ENCODE measurements at places on chromosomes 16 and 17. TPM values are rescaled to one million over a fixed set of nuclear protein-coding genes. Genes with fewer than 3 reads are reported as not detected.

DNA sequence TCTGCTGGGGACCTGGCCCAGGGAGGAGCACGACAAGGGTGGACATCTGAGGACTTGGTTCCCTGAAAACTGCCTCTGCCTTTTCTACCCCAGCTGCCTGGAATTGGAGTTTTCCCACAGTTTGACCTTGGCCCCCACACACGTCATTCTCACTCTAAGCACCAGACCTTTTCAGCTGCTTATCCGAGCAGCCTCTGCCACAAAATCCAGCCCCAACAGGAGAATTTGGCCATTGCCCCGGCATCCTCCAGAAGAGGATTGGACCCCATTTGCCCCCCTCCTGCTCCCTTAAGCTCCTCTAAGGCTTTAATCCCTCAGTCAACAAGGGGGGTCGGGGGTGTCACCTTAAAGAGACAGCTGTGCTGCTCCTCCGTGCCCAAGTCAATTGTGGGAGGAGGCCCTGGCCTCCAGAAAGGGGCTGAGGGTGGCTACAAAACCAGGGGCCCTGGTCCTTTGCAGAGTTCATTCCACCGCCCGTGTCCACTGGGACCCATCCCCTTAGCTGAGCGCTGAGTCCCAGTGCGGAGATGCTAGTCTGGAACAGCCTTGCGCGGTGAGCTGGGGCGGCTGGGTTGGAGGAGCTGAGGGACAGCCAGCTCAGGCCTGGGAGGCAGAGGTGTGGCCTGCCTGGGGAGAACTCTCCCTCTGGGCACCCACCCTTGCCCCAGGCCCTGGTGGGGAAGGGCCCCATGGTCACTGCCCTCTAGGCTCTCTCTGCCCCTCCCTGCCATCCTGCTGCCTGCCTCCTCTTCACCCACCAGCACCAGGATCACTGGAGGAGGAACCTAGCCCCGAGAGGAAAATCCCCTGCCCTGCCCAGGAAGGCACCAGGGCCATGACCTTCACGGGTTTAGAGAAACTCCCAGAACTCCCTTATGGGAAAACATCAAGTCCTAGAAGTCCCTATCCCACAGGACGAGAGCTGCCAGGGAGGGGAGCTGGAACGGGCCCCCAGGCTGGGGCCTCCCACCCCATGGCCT, 18.8 kb downstream of the TTYH2 start:
- DNase-seq, result no peak

DNA sequence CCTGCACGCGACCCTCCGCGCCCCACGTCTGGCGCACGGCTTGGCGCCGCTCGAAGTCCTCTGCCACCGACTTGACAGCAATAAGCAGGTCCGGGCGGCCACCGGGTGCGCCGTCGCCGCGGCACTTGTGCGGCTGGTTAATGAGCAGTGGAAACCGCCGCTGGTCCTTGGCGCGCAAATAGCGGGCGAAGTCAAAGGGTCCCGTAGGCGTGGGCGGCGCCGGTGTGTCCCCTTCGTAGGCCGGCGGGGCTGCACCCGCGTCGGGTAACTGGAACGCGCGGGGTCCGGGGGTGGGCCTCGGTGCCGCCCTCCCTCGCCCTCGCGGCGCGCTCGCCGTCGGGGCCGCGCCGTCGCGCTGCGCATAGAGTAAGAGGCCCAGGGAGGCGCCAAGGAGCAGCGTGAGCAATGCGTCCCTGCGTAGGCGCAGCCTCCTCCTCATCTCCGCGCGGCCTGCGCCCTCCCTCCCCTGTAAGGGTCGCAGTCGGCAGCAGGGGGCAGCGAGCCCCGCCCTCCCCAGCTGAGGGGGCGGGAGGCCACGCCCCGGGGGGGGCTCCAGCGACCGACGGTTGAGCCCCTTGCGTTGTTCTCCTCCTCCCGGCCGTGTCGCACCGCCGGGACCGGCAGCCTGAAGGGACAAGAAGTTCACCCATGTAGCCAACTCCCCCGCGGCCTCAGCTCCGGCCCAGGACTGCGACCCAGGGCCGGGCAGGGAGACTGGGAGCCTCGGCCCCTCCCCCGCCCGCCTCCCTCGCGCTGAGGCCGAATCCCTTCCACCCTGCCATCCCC, 558 bp downstream of the B3GNT9 start:
- DNase-seq, result peak; percentile 58

DNA sequence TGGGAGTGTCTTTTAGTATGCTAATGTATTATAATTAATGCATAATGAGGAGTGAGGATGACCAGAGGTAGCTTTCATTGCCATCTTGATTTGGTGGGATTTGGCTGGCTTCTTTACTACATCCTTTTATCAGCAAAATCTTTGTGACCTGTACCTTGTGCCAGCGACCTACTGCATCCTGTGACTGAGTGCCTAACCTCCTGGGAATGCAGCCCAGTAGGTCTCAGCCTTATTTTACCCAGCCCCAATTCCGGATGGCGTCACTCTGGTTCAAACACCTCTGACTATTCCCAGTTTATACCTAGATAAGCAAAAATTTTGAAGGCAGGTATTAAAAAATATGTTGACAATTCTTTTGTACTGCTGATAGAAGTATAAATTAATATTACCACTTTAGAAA, 10.5 kb upstream of the BLMH start:
- no peak for DNase-seq

The TMEM132E gene
- 0.10 TPM for total RNA-seq

The CMTM4 gene
- 2.8 TPM for total RNA-seq

The KCTD19 gene
- 0.66 TPM for total RNA-seq

DNA sequence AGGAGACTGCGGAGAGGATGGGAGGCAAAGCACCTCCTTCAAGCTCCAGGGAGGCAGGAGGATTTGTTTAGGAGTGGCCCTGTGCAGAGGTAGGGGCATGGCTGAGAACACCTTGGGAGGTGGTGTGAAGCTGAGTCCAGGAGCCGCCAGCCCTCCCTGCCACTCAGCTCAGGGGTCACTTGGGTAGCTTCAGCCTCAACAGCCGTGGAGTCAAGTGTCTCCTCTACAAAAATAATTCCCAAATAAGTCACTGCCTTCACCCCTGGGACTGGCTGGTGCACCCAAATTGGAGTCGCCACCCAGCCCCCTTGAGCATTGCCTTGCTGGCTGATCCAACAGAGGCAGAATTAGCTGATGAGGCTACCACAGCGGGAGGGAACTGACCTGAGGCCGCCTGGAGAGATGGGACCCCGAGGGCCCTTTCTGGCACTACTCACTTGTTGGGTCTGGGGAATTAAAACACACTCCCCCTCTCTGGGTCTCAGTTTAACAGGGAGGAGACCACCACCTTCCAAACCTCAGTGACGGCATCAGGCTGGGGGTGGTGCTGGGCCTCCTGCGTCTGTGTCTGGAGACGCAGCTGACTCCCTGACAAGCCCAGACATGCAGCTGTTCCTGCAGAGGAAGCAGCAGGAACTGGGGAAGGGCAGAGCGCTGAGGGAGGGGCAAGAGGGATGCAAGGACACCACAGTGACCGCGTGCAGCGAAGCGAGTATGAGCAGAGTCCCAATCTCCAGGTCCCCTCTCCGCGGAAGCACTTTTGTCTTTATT, 87.9 kb upstream of the TOB1 start:
- no peak for DNase-seq

GRCh38 chr17:4375039-4375748, 8.7 kb upstream of the UBE2G1 start:
- no peak for DNase-seq

DNA sequence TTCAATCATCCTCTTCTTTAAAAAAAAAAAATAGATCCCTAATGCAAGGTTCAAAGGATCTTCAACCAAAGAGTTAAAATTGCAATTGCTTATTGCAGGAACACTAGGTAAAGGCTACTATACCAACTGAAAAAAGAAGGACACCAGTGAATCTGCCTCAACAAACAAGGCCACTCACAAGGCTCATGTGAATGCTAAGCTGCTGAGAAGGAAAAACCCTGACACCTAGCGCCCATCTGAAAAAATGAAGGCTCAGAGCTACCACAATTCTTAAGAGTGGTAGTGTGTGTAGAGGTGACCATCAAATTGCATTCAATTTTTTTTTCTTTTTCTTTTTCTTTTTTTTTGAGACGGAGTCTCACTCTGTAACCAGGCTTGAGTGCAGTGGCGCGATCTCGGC, 201.6 kb upstream of the C17orf78 start:
- DNase-seq, result no peak

The ABCC6 gene
- total RNA-seq, result not detected

DNA sequence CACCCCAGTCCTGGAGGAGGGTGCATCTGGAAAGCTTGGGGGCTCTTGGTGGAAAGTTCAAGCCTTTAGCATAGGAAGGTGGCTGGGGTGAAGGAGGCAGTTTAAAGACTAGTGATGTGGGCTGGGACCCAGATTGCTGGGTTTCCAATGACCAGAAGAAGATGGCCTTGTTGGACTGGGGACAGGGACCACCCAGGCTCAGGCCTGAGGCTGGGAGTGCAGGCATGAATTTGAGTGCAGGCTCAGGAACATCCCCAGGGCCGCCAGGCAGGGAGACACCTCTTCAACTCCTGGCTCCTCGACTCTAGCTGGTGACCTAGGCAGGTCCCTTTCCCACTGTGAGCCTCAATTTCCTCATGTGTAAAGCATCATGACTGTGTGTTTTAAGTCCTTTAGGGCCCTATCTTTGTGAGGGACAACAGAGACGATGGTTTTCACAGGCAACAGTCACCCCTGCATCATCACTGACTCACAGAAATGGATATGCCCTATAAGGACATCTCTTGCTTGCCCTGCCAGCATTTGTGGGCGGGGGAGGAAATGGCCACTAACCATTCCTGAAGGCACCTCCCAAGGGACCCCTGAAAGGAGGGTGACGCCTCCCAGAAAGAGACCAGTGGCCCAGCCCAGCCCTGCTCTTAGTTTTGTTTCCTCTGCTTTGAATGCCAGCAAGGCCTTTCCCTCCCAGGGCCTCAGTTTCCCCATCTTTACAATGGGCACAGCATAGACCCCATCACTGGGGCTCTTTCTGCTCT, 11.1 kb downstream of the NLRC5 start:
- DNase-seq, result peak; percentile 47

DNA sequence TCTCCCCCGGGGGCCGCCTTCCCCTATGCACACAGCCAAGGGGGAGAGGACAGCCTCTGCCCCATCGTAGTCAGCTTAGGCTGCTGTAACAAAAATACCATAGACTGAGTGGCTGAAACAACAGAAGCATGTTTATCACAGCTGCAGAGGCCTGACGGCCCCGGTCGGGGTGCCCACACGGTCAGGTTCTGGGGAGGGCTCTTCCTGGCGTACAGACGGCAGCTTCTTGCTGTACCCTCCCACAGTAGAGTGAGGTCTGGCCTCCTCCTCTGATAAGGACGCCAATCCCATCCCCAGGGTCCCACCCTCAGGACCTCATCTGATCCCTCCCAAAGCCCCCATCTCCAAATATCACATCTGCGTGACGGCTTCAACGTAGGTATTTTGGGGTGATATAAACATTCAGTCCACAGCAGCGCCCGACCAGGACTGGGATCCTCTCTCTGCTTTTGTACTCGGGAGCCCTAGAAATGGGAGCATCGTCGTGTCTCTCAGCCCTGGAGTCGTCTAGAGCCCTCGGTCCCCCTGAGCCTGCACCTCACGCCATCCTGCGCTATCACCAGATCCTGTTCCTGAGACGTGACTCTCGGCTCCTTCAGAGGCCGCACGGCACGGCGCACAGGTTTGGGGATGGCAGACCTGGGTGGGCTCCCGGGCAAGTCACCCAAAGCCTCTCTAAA, 67.8 kb downstream of the RPH3AL start:
- DNase-seq, result no peak

- no peak for DNase-seq
These were observed 5.4 kb downstream of the GAS7 start for GRCh38 chr17:10192972-10193371.

- DNase-seq, result peak; percentile 10
These were observed 53.0 kb downstream of the TUBD1 start for GRCh38 chr17:59839651-59840328.

GRCh38 chr16:17801068-17801467, 330.3 kb upstream of the XYLT1 start:
- DNase-seq, result no peak

The HSF5 gene
- 5.1 TPM for total RNA-seq

GRCh38 chr16:28873543-28874201, 4.6 kb upstream of the ATP2A1 start:
- DNase-seq, result peak; percentile 57

DNA sequence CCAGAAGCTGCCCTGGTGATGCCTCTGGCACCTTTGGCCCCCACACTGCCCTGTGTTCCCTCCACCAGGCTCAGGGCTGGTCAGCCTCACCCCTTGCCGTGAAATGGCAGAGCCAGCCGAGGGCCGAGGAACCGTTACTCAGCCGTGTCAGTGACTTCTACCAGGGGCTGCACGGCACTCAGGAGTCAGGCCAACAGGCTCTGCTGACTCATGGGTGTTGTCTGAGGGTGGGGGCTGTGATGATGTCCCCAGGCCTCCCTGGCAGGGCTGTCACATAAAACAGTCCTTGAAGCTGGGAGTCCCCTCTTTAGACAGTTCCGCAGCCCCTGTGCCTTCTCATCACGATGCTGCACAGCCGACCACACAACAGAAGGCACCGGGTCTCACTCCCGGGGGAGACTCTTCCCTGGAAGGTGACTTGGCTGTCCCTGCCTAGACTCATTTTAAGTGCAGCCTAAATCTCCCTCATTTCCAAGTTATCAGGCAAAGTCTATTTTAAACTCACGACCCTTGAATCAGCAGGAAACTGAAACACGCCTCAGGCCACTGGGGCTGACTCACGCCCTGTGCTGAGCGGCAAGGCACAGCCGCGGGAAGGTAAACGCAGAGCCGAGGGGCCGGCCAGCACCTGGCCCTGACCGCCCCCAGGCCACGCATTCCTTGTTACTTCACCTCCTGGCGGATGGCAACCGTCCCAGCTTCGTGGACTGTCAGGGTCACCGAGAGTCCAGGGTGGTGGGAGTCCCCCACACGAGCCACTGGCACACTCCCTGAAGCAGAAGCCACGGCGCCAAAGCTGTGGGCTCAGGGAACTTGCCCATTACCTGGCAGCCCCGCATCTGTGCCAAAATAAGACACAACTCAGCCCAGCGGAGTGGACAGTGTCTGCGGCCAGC, 102.6 kb downstream of the ZNF778 start:
- DNase-seq, result peak; percentile 32

The SEC14L1 gene
- total RNA-seq, result 26.5 TPM

GRCh38 chr17:48470388-48471034, 40.5 kb upstream of the SKAP1 start:
- no peak for DNase-seq

The GRIN2C gene
- total RNA-seq, result 0.08 TPM

The GAS2L2 gene
- not detected for total RNA-seq

DNA sequence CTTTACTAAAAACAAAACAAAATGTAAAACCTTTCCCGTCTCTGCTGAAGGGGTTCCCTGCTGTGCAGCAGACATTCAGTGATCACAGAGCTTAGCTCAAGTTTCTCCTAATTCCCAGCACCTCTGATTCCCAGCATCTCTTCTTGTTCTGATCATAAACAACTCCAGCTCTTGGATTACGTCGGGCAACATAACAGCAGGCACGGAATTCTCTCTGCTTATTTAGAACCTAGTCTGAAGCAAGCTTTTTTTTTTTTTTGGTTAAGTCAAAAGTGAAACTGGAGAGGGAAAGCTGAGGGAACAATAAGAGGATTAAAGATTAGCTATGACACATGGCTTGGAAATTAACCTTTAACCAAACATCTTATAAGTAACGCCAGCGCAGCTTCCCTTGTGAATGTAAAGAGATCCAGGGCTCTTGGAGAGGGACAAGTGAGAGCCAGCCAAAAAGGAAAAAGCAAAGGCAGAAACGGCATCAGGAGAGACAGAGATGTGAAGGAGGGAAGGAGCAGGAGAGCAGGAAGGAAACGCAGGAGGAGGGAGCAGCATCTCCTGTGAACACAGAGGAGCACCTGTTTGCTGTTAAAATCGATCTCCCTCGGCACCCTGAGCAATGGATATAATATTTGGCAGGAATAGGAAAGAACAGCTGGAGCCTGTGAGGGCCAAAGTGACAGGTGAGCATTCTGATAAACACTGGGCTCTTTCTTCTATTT, at the start of gene BCO1:
TSS of gene BCO1 (plus strand) at position 394 of the 716 bp plus-strand sequence. CDS start at position 614, 220 bp downstream.
- DNase-seq, result no peak

The JPH3 gene
- not detected for total RNA-seq
